Mucosa of gallbladder (tissue), 1 donor: ENCODE measurements at places on chromosomes 6 and 20. TPM values are rescaled to one million over a fixed set of nuclear protein-coding genes. Genes with fewer than 3 reads are reported as not detected.

GRCh38 chr20:14559612-14560011, 222.2 kb upstream of the FLRT3 start:
- no peak for DNase-seq

DNA sequence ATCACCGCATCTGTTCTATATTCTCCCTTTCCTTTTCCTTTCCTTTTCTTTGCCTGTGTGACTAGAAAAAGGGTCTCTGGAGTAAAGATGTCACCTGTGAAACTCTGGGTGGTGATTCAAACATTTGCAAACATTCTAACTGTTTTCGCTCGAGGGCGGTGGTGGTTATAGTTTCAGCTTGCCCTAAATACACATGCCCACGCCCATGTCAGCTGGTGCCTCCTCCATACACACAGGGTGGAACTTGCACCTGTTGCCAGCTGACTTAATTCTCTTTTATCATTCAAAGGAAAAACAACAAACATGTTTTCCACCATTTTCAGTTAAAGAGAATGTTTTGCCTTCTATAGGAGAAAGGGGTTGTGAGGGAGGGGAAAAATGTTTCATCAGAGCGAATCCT, 381.9 kb upstream of the ARID1B start:
- no peak for DNase-seq

- peak; percentile 89 for DNase-seq
These were observed 1.7 kb downstream of the KCNK15 start for GRCh38 chr20:44747166-44748004.

PCK1 gene
- total RNA-seq, result 27.0 TPM

EYA2 gene
- total RNA-seq, result 2.1 TPM
